ENCODE measurements at places on chromosomes 1 and 21. TPM values are rescaled to one million over a fixed set of nuclear protein-coding genes. Genes with fewer than 3 reads are reported as not detected.

DNA sequence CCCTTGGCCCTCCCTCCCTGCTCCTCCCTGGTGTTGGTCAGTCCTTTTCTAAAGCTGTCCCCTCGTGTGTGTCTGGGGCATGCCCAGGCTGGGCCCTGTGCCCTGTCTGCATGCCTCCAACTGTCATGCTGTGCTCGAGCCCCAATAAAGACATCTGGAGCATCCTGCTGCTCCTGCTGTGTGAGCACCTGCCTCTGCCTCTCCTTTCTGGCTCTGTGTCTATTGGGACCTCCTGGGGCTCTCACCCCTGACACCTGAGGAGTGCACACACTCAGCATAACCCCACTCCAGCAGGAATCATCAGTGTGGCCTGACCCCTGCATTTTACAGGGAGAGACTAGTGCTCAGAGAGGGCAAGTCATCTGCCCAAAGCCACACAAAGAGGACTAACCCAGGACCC lies 23.7 kb downstream of the KCNC4 start:
- H3K36me3 ChIP-seq = no peaks in the 10 kb centered on the region
- no peak overlapping the region for H3K27ac ChIP-seq
- no peak overlapping the region for H3K4me3 ChIP-seq
- DNase-seq = no peak
- no peaks in the 10 kb centered on the region for H3K4me1 ChIP-seq

GRCh38 chr1:3717715-3718601 lies 34.3 kb upstream of the CCDC27 start:
- peaks cover 12% of the 10 kb centered on the region for H3K4me1 ChIP-seq
- H3K27me3 ChIP-seq = no peaks in the 10 kb centered on the region
- H3K36me3 ChIP-seq = no peaks in the 10 kb centered on the region
- no peak overlapping the region for H3K4me3 ChIP-seq
- no peak overlapping the region for H3K27ac ChIP-seq

DNA sequence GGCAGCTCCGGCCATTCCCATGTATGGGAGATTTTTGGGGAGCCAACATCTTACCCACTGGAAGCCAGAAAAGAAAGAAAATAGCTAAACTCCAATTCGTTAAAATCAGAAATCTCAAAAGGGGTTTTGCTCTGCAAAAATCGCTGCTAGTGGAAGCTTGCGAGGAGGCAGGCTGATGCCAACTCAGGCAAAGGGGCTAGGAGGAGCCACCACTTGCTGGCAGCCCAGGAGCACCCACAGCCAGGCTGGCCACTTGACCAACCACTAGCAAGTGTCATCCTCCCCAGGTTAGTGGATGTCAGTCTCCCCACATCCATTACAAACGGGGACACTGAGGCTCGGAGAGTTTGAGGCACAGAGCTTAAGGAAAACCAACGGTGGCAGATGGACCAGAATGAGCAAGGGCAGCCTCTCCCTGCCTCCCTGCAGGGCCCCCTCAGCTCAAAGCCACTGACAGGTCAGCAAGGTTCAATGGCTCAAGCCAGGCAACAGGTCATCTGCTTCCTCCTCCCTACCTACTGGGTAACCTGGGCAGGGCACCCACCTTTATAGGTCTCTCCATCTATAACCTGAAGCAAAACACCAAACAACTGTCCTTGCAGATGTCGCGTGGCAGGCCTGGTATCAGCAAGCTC lies 10.8 kb downstream of the KCNN3 start:
- H3K27me3 ChIP-seq = no peaks in the 10 kb centered on the region
- no peaks in the 10 kb centered on the region for H3K36me3 ChIP-seq
- H3K4me3 ChIP-seq = no peak overlapping the region

The EDARADD gene
- 23.3 TPM for total RNA-seq

The SLC6A17 gene
- 0.07 TPM for total RNA-seq

The CYP4Z1 gene
- not detected for total RNA-seq
